HAP-1 (cell line): ENCODE measurements at places on chromosomes 7 and 10.
A peak's percentile ranks its signal among the peaks of the same experiment; 100 is the strongest.

DNA sequence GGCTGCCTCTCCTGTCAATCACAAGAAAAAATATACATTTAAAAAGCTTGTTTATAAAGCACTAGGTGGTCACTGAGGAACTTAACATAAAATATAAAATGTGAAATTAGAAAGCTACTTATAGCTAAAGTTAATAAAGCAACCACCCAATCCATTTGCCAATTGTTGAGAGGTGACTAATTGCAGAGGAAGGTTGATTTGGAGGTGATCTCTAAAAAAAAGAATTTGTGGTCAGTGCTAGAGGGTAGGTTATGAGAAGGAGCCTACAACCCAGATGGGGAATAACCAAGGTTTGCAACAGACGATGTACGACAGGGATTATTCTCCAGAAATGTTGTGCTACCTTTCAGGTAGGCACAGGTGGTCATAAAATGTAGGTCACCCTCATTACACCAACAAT is 444.2 kb upstream of the C7orf33 start:
- DNase-seq, result no peak

- peak; percentile 8 for DNase-seq
Measured at GRCh38 chr10:46557319-46558121, 1.1 kb upstream of the GPRIN2 start.

DNA sequence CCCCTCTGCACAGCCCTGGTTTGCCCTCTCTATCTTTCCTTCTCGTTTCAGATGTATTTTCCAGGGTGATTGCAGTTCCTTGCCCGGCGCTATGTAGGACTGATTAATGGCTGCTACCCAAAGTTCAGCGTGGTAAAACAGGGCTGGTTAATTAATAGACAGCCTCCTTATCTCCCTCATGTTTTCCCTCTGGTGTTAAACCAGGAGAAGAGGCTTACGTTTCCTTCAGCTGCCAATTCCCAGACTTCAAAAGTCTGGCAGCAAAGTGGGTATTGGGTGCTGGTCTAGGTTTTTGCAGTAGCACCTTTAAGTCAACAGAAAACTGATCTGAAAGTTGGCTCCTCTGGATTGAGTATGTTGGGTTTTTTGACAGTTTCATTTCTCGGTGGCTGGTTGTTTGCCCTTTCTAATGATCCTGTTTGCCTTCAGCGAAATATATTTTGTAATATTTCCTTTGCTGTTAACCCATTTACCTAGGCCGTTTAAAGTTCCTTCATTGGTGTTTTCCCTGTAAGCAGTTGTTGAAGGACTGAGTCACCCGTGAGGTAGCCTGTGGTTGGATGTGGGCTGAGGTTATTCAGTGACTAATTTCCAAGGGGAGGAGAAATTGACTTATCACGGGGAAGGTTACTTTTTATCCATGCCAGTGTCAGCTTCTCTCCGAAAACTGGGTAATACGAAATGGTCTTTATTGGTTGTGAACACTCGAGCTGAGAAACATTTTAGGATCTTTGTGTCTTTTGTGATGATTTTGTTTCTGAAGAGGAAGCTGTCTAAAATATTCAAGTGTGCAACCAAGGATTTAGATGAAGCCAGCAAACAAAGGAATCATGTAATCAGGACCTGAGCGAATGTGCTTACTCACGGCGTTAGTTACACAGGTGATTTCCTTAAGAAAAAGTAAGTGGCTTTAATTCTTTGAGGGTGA is 257.2 kb downstream of the KIAA1217 start:
- no peak for DNase-seq

GRCh38 chr10:123306290-123306689 is 152.1 kb downstream of the BUB3 start:
- DNase-seq, result no peak

- DNase-seq, result no peak
Measured at GRCh38 chr10:28130267-28130666, 131.4 kb upstream of the ODAD2 start.

- DNase-seq, result no peak
Measured at GRCh38 chr10:109835257-109835656, 88.1 kb downstream of the XPNPEP1 start.

GRCh38 chr10:71040846-71041605 is 152.7 kb upstream of the PCBD1 start:
- DNase-seq, result no peak

GRCh38 chr7:79332091-79332490 is 121.4 kb downstream of the MAGI2 start:
- no peak for DNase-seq

DNA sequence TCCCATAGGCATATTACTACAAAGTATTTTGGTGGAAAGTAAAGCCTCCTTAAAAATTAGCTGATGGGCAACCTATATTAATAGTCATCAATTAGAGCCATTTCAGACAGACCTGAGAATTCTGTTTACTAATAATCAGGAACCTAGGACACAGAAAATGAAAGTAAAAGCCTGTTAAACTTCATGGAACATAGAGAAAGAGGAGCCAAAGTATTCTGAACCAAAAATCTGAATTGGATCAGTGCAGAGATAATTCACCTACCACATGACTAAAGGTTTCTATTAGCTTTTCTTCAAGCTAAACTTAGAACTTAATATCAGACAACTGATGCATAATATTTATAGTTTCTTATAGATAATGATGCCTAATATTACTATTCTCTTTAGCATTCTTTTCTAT is 204.5 kb upstream of the RHOBTB1 start:
- DNase-seq, result no peak

GRCh38 chr10:88608052-88608732 is 21.6 kb downstream of the LIPJ start:
- DNase-seq, result no peak

DNA sequence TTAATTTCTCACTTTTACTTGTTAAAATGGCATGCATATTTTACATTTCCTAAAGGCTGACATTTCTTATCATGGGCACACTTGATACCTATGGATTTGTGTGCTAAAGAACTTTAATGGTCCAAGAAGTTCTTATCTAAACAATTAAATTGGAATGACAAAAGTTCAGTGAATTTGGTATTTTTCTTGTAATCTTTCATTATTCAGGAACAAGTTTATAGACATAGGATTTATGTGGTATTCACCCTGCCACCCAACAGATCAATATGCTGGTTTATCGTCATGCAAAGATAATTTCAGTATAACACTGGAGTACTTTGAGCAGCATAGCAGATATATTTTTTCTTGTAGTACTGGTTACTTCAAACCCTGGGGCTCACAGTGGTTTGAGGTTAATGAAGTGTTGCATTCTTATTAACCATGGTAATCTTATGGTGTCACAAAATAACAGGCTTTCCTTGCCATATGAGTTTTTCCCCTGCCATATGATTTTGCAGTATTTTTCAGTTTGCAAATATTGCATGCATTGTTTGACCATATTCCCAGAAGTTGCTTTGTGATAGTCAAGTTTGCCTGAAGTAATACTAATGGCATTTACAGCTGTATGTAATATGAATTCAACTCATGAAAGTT is 148.8 kb downstream of the PPP1R9A start:
- DNase-seq, result no peak

- DNase-seq, result no peak
Measured at GRCh38 chr10:122468307-122468925, 7.1 kb downstream of the HTRA1 start.

- DNase-seq, result no peak
Measured at GRCh38 chr7:28836716-28837115, 121.4 kb downstream of the TRIL start.

DNA sequence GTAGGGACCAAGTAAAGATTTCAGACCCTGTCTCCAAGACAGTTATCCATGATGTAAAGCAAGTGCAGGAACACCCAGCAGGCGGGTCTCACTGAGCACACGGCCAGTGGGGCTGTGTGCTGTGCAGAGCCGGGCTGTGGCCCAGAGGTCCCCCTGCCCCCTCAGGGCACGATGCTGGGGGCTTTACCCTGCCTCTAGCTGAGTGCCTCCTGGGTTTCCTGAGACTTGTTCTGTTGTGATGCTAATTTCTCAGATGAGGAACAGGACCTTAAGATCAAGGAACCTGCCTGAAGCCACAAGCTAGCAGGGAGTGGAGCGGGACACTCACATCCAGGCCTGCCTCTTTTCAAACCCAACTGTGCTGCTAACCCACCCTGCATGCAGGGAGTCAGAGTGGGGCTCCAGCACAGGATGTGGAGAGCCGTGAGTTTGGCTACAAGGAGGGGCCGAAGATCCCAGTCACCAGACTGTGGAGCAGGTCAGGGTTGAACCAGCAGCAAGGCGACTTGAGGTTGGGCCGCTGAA is 76.1 kb upstream of the LYZL2 start:
- no peak for DNase-seq

GRCh38 chr7:27048438-27048837 is 47.4 kb downstream of the HOXA1 start:
- no peak for DNase-seq

- no peak for DNase-seq
Measured at GRCh38 chr10:76411729-76412435, 980.5 kb downstream of the LRMDA start.

GRCh38 chr10:86265236-86265894 is 101.2 kb downstream of the GRID1 start:
- no peak for DNase-seq

GRCh38 chr7:47034180-47034579 is 547.7 kb downstream of the TNS3 start:
- no peak for DNase-seq

GRCh38 chr7:23696916-23697441 is 13.0 kb upstream of the STK31 start:
- DNase-seq, result peak; percentile 90

- no peak for DNase-seq
Measured at GRCh38 chr10:1160561-1161314, 104.6 kb downstream of the WDR37 start.

GRCh38 chr7:47690902-47691558 is 109.1 kb upstream of the TNS3 start:
- DNase-seq, result no peak

DNA sequence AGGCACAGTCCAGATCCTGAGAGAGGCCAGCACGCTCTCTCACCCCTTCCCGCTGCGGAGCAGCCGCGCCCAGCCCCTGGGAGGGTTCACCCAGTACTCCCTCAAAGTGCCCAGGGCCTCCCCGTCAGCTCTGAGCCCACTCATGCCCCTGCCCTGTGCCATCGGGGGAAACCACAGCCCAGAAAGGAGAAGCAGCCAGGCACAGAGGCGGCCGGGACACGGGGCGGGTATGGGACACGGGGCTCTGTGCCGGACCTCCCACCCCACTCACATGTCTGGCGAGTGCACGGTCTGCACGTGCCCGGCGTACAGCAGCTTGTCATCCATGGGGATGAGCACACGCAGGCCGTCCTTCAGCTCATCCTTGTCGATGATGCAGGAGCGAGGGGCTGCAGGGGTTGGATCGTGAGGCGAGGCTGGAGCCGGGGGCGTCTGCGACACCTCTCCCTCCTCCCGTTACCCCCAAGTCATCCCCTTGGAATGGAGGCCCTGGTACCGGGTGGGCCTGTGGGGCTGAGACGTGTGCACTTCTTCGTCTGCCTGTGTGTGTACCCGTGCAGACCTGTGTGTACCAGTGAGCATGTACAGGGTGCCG is 38.2 kb downstream of the SLC29A4 start:
- no peak for DNase-seq

GRCh38 chr7:152868122-152869040 is 108.8 kb downstream of the ACTR3B start:
- DNase-seq, result no peak

DNA sequence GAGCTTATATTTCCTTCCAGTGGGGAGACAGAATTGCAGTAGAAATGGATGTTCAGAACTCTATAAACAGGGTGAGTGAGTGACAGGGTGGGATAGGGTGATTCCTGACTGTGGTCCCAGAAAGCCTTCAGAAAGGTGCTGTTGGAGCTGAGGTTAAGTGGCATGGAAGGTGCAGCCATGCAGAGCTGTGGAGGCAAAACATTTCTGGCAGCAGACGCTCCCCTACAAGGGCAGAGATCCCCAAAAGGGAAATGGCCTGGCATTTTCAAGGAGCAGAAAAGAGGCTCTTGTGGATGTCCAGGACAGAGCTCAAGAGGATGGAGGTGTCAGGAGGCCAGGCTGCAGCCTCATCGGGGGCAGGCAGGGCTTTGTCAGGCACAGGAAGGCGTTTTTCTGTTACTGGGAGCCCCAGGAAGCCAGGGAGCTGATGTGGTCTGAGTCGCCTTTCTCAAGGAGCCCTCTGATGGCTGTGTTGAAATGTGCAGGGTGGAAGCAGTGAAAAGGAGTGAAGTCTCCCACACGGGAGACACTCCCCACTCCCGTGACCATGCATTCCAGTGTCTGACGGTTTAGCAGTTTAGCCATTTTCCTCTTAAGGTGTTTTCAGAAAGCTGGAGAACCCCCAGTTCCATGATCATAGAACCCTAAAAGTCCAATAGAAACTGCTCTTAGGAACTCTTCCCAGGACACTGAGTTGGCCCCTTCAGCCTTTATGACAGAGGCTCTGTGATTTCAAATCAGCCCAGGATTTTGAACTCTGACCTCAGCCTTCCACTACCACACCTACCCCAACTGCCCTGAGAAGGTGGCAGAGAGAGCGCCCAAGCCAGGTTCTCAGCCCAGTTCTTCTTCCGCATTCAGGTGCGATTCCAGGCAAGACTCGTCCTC is 96.2 kb downstream of the C10orf105 start:
- peak; percentile 28 for DNase-seq

DNA sequence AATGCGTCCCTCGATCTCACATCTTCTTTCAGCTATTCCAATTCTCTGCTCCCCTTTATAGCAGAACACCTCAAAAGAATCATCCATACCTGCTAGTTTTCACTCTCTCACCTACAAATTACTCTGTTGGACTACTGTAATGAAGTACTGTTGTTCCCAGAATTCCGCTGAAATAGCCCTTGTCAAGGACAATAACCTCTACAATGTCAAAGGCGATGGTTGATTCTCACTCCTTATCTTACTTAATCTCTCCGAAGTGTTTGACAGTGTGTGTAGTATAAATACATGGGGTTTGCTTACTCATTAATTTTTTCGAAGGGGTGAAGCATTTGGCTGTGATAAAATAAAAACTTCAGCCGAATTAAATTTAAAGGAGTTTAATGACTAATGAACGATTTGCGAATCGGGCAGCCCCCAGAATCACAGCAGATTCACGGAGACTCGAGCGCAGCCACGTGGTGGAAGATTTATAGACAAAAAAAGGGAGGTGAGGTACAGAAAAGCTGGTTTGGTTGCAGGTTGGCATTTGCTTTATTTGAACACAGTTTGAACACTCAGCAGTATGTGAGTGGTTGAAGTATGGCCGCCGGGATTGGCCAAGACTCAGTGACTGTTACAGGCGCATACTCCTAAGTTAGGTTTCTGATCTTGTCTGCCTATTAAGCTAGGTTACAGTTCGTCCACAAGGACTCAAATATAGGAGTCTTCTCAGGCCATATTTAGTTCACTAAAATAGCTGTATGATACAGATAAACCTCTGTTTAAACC is 29.8 kb downstream of the SYPL1 start:
- DNase-seq, result no peak

- DNase-seq, result no peak
Measured at GRCh38 chr10:105770524-105771212, 1129.6 kb downstream of the SORCS3 start.

- no peak for DNase-seq
Measured at GRCh38 chr7:17557251-17557671, 258.8 kb downstream of the AHR start.

GRCh38 chr10:88012641-88013040 is 149.2 kb downstream of the PTEN start:
- no peak for DNase-seq

- no peak for DNase-seq
Measured at GRCh38 chr7:108149908-108150307, 19.7 kb upstream of the LAMB4 start.

- DNase-seq, result no peak
Measured at GRCh38 chr7:974172-974571, 1.2 kb downstream of the COX19 start.
